ENCODE measurements at places on chromosomes 3 and 15. TPM values are rescaled to one million over a fixed set of nuclear protein-coding genes. Genes with fewer than 3 reads are reported as not detected.

The ETFA gene
- total RNA-seq = 117 TPM

The PAK6 gene
- total RNA-seq = 2.0 TPM

The CSPG4 gene
- 30.6 TPM for total RNA-seq

The HYAL1 gene
- 2.5 TPM for total RNA-seq

The EXD1 gene
- total RNA-seq = not detected

The TRAT1 gene
- total RNA-seq = 0.95 TPM

The IL20RB gene
- 0.42 TPM for total RNA-seq

The SEMA6D gene
- 35.6 TPM for total RNA-seq

The PPIP5K1 gene
- 20.7 TPM for total RNA-seq

The OR5K2 gene
- not detected for total RNA-seq

Measured in urinary bladder (tissue), 4 donors.